ENCODE measurements at places on chromosomes 5 and 9.

DNA sequence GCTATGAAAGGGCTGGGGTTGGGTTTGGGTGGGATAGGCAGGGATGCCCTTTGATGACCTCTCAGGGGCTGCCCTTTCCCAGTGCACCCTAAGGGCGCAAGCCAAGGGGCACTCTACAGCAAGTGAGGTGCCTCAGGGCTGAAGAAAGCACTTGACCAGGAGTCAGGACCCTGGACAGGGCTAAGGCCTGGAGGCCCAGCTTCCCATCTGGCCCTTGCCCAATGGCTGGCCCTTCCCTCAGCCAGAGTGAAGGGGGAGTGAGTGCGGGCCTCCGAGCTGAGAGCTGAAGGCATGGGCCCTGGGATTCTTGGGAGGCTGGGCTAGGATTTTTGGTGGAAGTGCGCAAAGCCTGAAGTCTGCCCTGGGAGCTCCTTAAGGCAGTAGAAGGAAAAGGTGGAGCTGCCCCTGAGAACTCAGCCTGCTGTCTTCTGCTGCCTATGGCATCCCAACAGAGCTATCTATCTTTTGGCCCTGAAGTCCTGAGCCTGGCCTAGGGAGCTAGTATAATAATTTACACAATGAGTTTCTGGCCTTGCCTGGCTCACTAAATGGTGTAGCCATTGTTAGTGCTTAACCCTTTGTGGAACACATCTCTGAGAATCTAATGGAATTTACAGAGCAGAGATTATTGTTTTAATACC is 16.4 kb downstream of the JADE2 start:
- peak; percentile 25 for DNase-seq

- no peak for DNase-seq
Measured at GRCh38 chr5:145072889-145073288, 762.3 kb downstream of the PRELID2 start.

GRCh38 chr5:88734191-88734640 is 148.8 kb downstream of the MEF2C start:
- no peak for DNase-seq

GRCh38 chr5:149747833-149748366 is 17.8 kb downstream of the PPARGC1B start:
- no peak for DNase-seq

GRCh38 chr5:139650689-139651042 is 2.5 kb downstream of the CXXC5 start:
- DNase-seq, result no peak

GRCh38 chr5:91690921-91691320 is 307.8 kb upstream of the ARRDC3 start:
- DNase-seq, result no peak

GRCh38 chr5:157335534-157336422 is 69.9 kb downstream of the CYFIP2 start:
- DNase-seq, result no peak

DNA sequence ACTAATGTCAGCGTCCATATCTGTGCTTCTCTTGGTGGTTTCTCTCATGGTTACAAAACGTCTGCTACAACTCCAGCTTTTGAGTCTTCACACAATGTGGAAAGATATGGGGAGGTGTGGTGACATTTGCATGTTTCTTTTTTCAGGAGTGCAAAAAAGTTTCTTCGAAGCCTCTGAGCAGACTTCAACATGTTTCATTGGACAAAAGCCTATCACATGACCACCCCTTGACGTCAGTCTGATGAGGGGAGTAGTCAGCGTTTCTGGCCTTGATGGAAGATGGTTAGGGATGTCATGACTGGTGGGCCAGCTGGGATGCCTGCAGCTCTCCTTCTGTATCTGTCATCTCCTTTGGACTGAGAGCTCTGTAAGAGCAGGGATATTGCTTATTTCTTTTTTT is 61.4 kb downstream of the PTPDC1 start:
- no peak for DNase-seq

GRCh38 chr5:52705720-52706119 is 82.0 kb upstream of the ITGA1 start:
- no peak for DNase-seq

All from posterior cingulate gyrus (tissue), 11 donors.